ENCODE measurements at places on chromosomes 2 and 18. TPM values are rescaled to one million over a fixed set of nuclear protein-coding genes. Genes with fewer than 3 reads are reported as not detected.

The COLEC12 gene
- not detected for total RNA-seq

The PKDCC gene
- not detected for total RNA-seq

The ALPP gene
- not detected for total RNA-seq

DNA sequence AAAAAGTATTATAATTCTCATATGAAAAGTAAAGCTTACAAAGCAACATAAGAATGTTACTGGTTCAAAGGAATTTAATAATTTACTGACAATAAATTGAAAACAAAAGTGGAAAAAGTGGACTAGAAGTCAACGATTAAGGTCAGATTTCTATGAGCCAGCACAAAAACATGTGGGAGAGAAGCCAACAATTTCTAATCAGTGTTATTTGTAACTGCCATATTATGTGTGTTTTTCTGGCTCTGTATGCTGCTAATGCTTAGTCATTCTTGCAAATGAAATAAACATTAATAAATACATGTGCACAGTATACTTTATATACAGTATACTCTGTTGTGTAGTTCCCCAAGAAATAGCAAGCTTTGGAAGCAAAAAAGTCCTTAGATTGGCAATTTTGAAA lies 301.3 kb upstream of the RGPD4 start:
- H3K27ac ChIP-seq: no peak overlapping the region
- H3K27me3 ChIP-seq: no peaks in the 10 kb centered on the region
- no peaks in the 10 kb centered on the region for H3K4me1 ChIP-seq
- no peak overlapping the region for H3K4me3 ChIP-seq
- H3K36me3 ChIP-seq: no peaks in the 10 kb centered on the region

- no peak for DNase-seq
- no peak overlapping the region for H3K4me3 ChIP-seq
- no peak overlapping the region for H3K27ac ChIP-seq
- H3K36me3 ChIP-seq: peaks cover 47% of the 10 kb centered on the region
These were observed 127.8 kb downstream of the STK39 start for GRCh38 chr2:168119515-168120141.

- no peak overlapping the region for H3K27ac ChIP-seq
- no peaks in the 10 kb centered on the region for H3K27me3 ChIP-seq
- H3K4me3 ChIP-seq: no peak overlapping the region
- no peaks in the 10 kb centered on the region for H3K36me3 ChIP-seq
- DNase-seq: no peak
These were observed 33.6 kb downstream of the KIF1A start for GRCh38 chr2:240786355-240786841.

DNA sequence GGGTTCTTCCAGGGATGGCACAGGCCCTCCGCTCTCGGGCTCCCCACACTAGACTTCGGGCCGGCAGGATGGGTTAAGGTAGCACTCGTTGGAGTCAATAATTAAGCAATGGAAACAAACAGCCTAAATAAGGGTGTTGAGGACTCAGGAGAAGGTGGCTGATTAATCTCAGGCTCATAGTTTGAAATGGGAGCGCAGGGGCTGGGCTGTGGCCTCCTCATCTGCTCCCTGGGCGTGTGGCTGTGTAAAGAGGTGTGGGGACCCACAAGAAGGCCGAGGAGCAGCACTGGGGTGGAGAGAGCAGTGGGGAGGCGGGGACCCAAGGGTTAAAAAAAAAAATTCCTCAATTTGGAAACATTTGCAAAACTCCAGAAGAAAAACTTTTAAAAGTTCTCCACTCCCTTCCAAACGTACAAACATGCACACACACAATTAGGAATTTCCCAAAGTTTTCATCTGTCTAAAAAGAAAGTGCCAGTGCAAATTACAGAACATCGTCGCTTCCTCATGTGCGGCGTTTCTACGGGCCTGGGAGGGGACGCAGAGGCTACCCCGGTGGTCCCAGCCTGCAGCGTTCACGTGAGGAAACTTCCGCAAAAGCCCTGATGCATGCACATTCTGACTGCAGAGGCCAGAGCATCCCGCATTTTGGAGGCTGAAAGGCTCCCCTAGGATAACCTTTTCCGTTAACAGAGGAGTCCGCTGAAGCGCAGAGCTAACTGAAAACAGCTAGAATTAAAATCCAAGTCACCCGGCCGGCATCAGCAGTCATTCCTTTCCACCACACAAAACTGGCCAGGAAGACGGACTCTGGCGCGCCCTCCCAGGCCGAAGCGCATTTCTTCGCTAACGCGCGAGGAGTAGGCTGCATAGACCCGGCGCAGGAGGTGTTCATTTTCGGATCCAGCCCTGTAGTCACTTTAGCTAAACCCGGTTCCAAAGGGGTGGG lies 1.0 kb upstream of the TUBB6 start:
- no peaks in the 10 kb centered on the region for H3K4me1 ChIP-seq
- H3K36me3 ChIP-seq: no peaks in the 10 kb centered on the region
- no peak overlapping the region for H3K27ac ChIP-seq
- peaks cover 6% of the 10 kb centered on the region for H3K27me3 ChIP-seq

GRCh38 chr2:149782572-149782971 lies 195.0 kb upstream of the MMADHC start:
- H3K4me3 ChIP-seq: no peak overlapping the region
- no peaks in the 10 kb centered on the region for H3K36me3 ChIP-seq
- no peak overlapping the region for H3K27ac ChIP-seq
- H3K27me3 ChIP-seq: no peaks in the 10 kb centered on the region
- DNase-seq: no peak
- no peaks in the 10 kb centered on the region for H3K4me1 ChIP-seq

DNA sequence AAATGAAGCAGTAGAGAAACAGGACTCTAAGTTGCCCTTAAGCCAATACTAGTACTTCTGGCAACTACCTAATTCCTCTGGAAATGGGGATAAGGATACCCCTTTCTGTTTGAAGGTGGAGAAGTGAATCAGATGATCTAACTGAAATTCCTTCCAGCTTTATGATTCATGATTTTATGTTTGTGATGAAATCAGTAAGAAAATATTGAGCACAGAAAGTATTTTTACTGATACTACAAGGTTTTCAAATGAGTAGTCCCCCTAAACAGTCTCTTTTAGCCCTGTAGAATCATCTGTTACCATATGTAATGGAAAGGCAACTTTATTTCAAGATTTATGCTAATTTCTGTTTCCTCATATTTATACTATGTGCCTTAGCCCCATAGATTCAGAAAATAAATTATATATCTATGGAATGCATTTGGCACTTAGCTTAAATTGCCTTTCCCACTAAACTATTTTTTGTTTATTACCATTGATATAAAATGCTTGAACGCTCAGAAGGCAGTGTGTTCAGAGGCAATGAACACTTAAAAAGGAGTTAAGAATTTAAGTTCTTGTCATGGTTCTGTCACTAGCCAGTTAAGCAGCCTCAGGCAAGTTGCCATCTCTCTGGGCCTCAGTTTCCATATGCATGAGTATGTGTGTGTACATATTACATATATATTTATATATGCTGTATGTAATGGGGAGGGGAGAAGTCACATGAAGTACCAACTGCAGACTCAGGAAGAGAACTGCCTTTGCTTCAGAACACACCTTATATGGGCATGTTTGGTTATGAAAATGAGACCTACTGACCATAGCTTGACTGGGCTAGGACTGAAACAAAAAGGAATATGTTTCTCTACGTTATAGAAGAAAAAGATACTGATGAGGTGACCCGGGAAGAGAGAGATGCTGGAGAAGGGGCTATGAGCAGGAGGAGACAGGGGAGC lies 97.7 kb downstream of the CDC42EP3 start:
- H3K4me1 ChIP-seq: peaks cover 5% of the 10 kb centered on the region
- H3K27me3 ChIP-seq: no peaks in the 10 kb centered on the region

DNA sequence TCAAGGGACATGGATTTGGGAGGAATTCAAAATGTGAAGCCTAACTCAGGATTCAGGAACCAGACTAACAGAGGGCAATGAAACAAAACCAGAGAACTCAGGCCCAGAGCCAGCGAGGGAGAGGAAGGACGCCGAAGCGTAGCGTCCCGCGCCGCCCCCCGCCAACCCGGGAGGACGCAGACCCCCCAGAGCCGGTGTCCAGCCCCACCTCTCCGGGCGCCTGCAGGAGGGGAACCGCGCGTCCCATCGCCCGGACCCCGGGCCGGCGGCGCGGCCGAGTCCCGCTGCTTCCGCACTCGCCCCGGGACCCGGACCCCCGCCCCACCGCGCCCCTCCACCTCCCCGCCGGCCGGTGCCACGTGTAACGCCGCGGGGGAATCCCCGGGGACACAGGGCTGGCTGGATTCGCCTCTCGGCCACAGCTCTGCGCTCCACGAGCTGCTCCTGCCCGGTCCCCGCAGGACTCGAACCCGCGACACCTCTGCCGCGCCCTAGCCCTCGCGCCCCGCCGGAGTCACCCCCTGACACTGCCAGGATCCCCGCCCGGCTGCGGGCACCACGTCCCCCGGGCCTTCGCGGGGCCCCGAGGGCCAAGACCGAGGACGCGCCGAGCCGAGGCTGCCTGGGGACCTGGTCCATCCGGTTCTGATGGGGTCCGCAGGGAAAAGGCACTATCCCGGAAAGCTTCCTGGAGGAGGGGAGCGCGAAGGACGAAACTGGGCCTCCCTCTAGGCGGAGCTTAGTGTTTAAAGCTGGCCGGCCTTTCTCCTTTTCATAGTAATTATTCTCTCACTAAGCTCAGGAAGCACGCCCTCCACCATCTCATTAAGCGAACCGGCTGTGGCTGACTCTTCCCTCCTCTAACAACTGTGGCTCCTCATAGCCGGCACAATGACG lies 40.4 kb upstream of the FAM124B start:
- DNase-seq: no peak
- peaks cover 33% of the 10 kb centered on the region for H3K27me3 ChIP-seq
- H3K36me3 ChIP-seq: no peaks in the 10 kb centered on the region
- no peak overlapping the region for H3K27ac ChIP-seq
- peak overlapping the region; percentile 66 for H3K4me3 ChIP-seq

- no peaks in the 10 kb centered on the region for H3K27me3 ChIP-seq
- H3K4me1 ChIP-seq: peaks cover 30% of the 10 kb centered on the region
- peak overlapping the region; percentile 50 for H3K27ac ChIP-seq
- H3K36me3 ChIP-seq: no peaks in the 10 kb centered on the region
- no peak for DNase-seq
- H3K4me3 ChIP-seq: peak overlapping the region; percentile 88
These were observed 818 bp downstream of the ITGB1BP1 start for GRCh38 chr2:9422321-9423099.

DNA sequence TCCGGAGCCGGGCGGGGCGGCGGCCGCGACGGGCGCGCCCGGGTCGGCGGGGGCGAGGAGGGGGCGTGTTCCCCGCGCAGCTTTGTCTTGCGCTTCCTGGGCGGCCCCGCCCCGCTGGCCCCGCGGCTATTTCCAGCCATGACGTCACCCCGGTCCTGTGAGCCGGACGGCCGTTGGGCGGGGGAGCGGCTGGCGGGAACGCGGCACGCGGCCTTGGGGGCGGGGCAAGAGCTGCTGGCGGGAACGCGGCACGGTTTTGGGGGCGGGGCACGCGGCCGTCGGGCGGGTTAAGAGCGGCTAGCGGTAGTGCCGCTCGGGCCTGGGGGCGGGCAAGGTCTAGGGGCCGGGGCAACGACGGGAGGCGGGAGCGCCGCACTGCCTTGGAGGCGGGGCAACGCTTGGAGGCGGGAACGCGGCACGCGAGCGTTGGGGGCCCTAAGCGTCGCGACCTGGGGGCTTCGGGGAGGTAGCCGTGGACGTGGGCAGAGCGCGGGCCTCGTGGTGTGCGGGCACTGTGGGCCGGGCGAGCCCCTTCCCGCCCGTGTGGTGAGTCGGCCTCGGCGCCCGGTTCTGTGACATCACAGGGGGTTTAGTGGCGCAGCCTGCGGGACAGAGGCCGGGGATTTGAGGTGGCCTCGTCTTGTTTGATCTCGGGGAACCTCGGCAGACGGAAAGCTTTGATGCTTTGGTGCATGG lies 704 bp downstream of the KLF11 start:
- H3K4me1 ChIP-seq: no peaks in the 10 kb centered on the region
- peak overlapping the region; percentile 73 for H3K27ac ChIP-seq
- peaks cover 16% of the 10 kb centered on the region for H3K36me3 ChIP-seq
- H3K4me3 ChIP-seq: peak overlapping the region; percentile 49
- H3K27me3 ChIP-seq: no peaks in the 10 kb centered on the region

GRCh38 chr2:215900843-215901242 lies 112.5 kb downstream of the MREG start:
- no peaks in the 10 kb centered on the region for H3K36me3 ChIP-seq
- H3K27ac ChIP-seq: no peak overlapping the region

DNA sequence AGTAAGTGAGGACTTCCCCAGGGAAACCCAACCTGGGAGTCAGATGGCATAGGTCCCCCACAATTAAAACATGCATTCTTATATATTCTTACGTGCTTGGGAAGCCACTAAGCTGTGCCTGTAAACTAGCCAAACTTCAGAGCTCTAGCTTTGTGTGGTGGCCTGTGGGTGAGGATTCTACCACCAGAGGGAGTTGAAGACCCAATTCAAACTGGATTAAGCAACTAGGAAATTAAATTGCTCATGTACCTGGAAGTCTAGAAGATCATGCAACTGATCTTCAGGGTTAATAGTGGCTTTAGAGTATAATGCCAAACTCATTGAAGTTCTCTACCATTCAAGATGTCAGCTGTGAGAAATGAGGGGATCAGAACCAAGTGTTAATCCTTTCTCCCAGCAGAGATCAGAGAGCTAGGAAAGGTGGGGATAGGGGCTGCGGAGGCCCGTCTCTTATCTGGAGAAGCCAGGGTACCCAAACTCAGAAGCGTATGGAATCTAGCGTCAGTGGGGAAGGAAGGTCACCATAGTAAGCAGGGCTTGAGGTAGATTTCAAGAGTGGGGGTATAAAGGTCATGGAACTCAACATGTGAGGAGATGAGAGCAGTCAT lies 53.2 kb upstream of the CCDC85A start:
- H3K27ac ChIP-seq: no peak overlapping the region
- H3K4me1 ChIP-seq: no peaks in the 10 kb centered on the region
- H3K4me3 ChIP-seq: no peak overlapping the region

- no peak overlapping the region for H3K27ac ChIP-seq
- no peak overlapping the region for H3K4me3 ChIP-seq
- no peak for DNase-seq
- H3K27me3 ChIP-seq: peaks cover 17% of the 10 kb centered on the region
These were observed 51.5 kb upstream of the TWIST2 start for GRCh38 chr2:238796223-238796885.

DNA sequence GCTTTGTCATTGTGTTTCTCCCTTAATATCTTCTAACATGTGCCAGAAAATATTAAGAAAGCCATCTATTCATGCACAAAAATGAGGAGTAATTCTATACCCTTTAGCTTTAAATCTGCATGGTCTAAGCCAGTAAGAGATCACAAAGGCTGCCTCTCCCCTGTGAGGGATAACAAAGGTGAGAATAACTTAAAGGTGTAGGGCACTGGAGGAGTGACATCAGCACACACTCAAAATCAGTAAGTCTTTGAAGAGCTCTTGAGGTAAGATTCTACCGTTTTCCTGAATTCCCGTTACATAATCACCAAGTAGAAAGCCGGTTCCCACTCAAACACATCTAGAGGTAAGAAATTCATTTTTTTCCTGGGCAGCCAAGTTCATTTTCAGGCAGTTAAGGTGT lies 123.9 kb upstream of the SULT1C3 start:
- no peak overlapping the region for H3K4me3 ChIP-seq
- no peaks in the 10 kb centered on the region for H3K36me3 ChIP-seq
- H3K4me1 ChIP-seq: no peaks in the 10 kb centered on the region

- no peaks in the 10 kb centered on the region for H3K36me3 ChIP-seq
- no peaks in the 10 kb centered on the region for H3K4me1 ChIP-seq
- H3K27me3 ChIP-seq: no peaks in the 10 kb centered on the region
- no peak overlapping the region for H3K27ac ChIP-seq
- H3K4me3 ChIP-seq: no peak overlapping the region
These were observed 18.8 kb downstream of the FSIP2 start for GRCh38 chr2:185757356-185757755.

- no peak for DNase-seq
- no peaks in the 10 kb centered on the region for H3K27me3 ChIP-seq
- H3K4me3 ChIP-seq: no peak overlapping the region
- H3K27ac ChIP-seq: no peak overlapping the region
- peaks cover 2% of the 10 kb centered on the region for H3K36me3 ChIP-seq
These were observed 62.9 kb downstream of the EML4 start for GRCh38 chr2:42232024-42232423.
